ENCODE measurements at places on chromosomes 2 and 18.
A peak's percentile ranks its signal among the peaks of the same experiment; 100 is the strongest.

DNA sequence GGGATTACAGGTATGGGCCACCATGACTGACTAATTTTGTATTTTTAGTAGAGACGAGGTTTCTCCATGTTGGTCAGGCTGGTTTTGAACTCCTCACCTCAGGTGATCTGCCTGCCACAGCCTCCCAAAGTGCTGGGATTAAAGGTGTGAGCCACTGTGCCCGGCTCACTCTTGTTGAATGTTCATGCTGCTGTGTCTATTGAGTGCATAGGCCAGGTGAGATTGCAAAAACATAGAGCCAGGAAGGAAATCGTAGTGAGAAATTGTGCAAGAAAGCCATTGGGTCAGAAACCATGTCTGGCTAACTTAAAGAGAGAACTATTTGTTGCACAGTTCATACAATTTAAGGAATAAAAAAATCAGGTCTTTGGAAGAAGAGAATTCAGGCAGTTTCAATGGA is 45.5 kb upstream of the FZD5 start:
- no peak for DNase-seq

DNA sequence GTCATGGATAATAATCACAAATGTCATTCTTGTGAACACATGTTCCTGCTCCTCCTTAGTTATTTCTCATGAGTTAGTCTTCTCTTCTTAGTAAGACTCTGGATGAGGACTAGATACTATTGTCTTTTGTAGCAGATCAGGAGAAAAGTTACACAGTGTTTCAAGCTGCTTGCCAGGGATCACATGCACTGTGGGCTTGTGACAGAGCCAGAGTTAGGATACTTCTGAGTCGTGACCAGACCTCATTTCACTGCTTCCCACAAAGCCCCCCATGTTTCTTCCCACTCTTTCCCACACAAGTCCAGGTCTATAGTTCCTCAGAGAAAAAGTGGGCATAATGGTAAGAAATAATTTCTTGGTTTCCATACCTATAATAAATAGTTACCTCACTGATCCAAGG is 80.2 kb upstream of the LRATD1 start:
- DNase-seq, result no peak

DNA sequence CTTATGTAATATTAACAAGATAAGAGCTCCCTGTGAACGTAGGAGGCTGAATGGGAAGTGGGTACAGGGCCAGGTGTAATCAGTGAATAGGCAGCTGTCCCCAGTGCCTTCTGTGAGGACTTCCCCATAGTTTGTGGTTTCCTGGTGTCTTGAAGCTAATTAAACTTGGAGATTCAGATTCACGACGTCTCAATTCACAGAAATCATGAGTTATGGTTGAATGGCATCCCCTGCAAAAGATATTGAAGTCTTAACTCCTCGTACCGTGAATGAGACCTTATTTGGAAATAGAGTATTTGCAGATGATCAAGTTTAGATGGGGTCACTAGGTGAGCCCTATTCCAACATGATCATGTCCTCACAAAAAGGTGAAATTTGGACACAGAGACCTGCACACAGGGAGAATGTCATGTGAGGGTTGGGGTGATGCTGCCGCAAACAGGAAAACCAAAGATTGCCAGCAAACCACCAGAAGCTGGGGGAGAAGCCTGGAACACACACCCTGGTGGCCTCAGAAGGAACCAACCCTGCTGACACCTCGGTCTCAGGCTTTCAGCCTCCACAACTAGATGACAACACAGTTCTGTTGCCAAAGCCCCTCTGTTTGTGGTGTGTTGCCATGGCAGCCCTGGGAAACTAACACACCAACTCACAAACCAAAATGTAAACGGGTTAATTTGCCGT is 13.2 kb downstream of the ARL4C start:
- no peak for DNase-seq

- no peak for DNase-seq
Observed at GRCh38 chr2:237296756-237297155, 117.2 kb downstream of the COL6A3 start.

- no peak for DNase-seq
Observed at GRCh38 chr18:27780061-27780745, 396.7 kb downstream of the CDH2 start.

- DNase-seq, result no peak
Observed at GRCh38 chr18:6881034-6881820, 151.7 kb downstream of the ARHGAP28 start.

DNA sequence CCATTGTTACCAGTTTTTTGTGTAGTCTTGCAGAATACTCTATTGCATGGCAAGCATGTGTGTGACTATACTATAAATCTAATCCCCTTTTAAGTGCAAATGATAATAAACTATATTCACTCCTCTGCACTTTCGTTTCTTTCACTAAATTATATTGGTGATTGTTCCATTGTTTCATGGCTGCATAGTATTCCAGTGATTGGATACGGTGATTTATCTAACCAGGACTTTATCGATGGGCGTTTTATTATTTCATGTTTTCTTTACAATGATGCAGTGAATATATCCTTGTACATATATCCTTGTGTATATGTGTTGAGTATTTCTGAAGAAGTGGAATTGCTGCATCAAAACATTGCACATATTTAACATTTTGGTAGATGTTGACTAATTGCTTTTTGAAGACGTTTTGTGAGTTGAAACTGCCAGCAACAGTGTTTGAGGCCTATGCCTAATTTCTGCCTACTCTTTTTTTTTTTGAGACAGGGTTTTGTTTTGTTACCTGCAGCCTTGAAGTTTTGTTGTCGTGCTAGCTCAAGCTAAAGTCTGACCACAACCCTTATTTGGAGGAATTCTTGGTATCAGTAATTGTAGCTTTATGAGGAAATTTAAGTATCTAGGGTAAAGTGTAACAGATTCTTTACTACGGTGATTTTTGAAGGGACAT is 2.7 kb downstream of the MIB1 start:
- DNase-seq, result no peak

DNA sequence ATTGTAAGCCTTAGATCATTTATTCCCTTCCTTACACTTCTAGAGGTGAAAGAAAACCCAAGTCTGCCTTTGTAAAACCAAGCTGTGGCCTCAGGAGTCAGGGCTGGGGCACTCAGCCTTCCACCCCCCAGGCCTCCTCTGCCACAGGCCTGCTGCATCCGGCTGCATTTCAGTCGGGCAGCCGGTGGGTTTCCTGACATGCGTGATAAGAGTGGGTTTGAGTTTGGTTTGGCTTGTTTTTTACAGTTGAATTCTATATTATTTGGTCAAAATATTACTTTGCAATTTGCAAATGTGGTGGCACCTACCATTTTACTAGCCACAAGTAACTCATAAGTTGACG is 42.4 kb downstream of the ADI1 start:
- DNase-seq, result no peak

DNA sequence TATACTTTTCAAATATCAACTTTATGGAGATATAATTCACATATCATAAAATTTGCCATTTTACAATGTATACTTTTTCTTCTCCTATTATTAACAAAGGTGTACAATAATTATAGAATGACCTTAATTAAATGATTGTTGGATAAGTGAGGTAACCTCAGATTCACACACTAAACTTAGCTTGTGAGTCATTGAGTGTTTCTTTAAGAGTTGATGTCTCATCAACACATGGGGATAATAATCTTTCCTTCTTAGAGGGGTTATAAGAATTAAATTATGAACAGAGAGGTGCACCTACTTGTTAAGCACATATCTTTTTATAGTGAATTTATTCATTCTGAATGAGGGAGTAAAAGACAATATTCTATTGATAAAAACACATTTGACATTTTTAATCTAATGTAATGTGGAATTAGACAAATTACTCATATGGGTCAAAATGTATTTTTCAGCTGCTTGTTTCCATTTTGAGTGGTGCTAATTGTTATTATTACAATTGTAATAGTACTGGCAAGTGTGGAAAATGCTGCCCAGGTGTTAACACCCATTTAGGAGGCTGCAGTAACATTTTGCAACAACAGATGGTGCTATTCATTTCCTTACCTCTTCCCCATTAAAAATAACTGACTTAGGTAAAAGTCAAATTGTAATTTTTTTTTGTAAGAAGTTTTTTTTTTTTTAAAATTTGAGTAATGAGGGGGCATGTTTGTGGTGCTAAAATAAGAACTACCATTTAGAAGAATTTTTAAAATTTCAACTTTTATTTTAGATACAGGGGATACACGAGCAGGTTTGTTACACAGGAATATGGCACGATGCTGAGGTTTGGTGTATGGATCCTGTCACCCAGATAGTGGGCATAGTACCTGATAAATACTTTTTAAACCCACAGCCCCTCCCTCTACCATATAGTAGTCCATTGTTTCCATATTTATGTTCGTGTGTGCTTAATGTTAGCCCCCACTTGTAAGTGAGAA is 32.1 kb upstream of the DYNAP start:
- DNase-seq, result peak; percentile 37

Data from COR-L47 (cell line).